Body of pancreas (tissue), 4 donors: ENCODE measurements at places on chromosomes 2 and 18. TPM values are rescaled to one million over a fixed set of nuclear protein-coding genes. Genes with fewer than 3 reads are reported as not detected.

Gene SERPINB4
- not detected for total RNA-seq

Gene C1QL2
- 1.0 TPM for total RNA-seq

- H3K27ac ChIP-seq, result no peak overlapping the region
- H3K36me3 ChIP-seq, result no peaks in the 10 kb centered on the region
- no peaks in the 10 kb centered on the region for H3K4me1 ChIP-seq
- H3K27me3 ChIP-seq, result no peaks in the 10 kb centered on the region
- no peak overlapping the region for H3K4me3 ChIP-seq
Observed at GRCh38 chr2:84654414-84654813, 138.1 kb downstream of the DNAH6 start.

DNA sequence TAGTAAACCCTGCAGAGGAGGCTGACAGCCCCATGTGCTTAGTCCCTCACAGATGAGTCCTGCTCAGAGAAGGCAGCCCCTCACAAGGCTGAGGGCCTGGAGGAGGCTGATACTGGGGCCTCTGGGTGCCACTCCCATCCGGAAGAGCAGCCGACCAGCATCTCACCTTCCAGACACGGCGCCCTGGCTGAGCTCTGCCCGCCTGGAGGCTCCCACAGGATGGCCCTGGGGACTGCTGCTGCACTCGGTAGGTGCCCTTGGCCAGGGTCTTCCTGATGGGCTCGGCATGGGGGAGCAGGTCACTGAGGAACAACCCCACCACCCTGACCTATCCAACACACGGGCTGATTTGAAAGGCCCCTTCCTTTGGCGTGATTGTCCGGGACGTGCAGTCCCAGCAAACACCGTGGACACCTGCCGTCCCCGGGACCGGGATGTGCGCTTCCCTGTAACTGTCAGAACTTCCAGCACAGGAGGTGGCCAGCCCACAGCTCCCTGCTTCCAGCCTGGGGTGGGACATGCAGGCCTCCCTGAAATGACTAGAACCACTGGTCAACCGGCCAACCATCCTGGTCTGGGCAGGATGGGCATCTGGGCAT lies 38.6 kb downstream of the MLPH start:
- H3K36me3 ChIP-seq, result no peaks in the 10 kb centered on the region
- DNase-seq, result no peak
- H3K4me3 ChIP-seq, result no peak overlapping the region
- no peak overlapping the region for H3K27ac ChIP-seq
- no peaks in the 10 kb centered on the region for H3K27me3 ChIP-seq
- no peaks in the 10 kb centered on the region for H3K4me1 ChIP-seq

GRCh38 chr2:159880729-159881128 lies 82.7 kb upstream of the CD302 start:
- no peaks in the 10 kb centered on the region for H3K4me1 ChIP-seq
- no peaks in the 10 kb centered on the region for H3K36me3 ChIP-seq
- H3K27ac ChIP-seq, result no peak overlapping the region
